ENCODE measurements at places on chromosomes 16 and 17.

DNA sequence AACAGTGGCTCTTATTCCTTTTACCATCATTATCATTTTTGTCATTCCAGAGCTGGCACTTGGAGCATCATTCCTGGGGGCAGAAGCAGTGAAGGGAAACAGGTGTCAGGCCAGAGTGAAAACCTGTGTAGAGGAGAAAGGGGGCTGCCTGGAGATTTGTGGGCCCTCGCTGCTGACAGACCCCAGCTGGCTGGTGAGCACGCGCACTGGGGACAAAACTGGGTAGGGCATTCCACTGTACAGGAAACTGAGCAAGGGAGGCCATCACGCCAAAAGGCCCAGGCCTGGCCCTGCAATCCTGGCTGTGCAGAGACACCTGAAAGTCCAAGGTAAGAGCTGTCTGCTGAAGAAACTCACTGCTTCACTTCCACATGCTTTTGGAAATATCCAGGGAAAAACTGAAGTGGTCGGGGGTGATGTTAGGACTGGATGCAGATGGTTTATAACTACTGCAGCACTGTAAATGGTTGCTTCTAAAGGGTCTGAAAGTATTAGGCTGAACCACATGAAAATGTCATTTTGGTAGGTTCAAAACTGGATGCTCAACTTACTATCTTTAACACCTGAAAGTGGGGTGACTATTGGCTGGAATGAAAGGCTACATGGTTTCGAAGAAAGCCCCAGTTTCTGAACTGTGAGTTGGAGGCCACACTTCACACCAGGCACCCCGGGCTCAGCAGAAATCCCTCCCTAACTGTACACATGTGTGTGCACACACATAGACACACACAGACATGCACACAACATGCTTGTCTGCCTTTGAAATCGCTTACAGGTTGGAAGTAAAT is 225.0 kb downstream of the C16orf78 start:
- peak; percentile 65 for DNase-seq

GRCh38 chr17:74055508-74056160 is 147.8 kb upstream of the RPL38 start:
- DNase-seq, result no peak

GRCh38 chr17:42547698-42548069 is 5.0 kb upstream of the HSD17B1 start:
- no peak for DNase-seq

GRCh38 chr16:71460236-71460635 is 1.8 kb downstream of the ZNF23 start:
- no peak for DNase-seq

DNA sequence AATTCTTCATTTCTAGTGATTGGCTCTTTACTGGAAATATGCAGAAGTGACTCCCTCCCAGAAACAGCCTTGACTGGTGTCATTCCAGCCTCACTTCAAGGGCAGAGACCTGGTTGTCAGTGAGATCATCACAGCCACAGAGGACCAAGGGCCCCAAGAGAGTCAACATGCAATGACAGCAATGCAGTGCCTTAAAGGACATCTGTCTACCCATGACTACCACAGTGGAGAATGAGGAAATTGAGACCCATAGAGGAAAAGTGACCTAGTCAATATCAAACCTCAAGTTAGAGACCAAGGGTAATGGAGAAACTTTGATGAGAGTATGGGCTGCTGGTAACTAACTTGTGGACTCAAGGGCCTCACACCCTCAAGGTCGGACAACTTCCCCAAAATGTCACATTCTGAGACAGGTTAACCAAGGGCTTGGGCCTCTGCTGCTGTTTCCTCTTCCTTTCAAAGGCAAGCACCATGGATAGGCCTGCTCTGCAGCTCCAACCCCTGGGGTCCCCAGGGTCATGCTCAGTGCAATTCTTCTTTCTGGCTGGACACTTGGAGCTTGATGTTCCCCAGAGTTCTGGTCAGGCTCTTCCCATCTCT is 11.3 kb downstream of the NOG start:
- DNase-seq, result no peak

DNA sequence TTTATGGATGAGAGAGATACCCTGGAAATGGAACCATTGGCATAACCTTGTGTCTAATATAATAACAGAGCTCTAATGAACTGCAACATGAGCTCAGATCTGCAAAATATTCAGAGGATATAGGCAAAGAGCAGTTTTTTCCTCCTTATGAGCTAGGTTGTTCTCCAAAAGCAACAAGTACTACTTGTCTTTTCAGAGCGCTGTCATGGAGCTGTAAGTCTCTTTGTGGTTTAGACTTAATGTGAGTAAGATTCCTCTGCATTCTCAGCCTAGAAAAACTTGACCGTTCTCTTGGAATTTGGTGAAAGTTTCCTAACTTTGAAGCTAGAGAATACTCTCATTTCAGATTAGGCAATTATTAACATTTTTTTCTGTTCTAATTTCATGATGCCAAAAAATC is 85.2 kb downstream of the FTO start:
- no peak for DNase-seq

DNA sequence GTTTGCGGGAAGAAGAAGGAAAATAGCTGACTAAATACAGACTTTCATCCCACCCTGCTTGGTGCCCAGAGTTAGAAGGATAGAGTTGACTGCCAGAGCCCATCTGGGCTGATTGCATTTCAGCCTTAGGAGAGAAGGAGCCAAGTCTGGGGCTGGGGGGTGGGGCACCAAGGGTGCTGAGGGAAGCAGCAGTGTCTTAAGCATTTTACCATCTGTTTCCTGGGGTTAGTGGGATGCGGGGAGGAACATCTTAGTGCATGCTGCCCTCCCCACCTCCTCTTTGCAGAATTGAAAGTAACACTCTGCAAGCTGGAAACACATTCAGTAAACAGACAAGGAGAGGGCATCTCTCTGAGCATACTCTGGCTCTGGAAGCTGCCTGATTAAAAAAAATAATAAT is 1.5 kb upstream of the ARL5C start:
- DNase-seq, result no peak

- DNase-seq, result no peak
Observed at GRCh38 chr16:16118337-16118736, 105.0 kb downstream of the ABCC6 start.

DNA sequence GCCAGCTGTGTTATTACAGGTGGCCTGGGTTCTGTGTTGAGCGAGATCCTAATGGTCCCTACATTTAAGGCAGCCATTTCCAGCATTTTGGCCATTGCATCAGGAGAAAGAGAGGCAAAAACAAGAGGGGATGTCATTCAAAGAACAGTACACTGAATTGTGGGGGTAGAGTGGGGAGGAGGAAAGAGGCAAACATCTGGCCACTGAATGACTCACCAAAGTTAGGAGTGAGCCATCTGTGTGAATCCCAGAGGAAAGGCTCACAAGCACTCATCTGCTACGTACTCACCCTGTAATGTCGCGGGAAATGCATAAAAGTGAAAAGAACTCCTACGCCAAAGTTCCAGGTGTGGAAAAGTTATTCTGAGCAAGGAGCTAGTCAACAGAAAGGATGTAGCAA is 16.7 kb downstream of the KRABD2 start:
- DNase-seq, result no peak

DNA sequence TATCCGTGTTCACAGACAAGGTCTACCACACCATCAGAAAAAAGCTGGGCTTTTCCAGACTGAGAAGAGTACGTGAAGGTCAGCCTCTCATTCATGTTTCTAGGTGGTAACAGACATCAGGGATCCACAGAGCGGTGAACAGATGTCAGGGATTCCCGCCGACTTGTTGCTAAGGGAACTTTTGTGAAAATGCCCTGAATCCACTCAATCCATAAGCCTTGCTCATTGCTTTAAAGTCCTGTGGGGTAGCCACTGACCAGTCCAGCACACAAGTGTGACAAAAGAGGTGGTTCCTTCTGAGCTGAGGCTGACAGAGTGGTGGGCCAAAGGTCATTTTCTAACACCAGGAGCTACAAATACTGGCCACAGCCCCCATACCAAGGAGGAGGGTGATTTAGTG is 5.9 kb downstream of the GAS7 start:
- DNase-seq, result no peak

DNA sequence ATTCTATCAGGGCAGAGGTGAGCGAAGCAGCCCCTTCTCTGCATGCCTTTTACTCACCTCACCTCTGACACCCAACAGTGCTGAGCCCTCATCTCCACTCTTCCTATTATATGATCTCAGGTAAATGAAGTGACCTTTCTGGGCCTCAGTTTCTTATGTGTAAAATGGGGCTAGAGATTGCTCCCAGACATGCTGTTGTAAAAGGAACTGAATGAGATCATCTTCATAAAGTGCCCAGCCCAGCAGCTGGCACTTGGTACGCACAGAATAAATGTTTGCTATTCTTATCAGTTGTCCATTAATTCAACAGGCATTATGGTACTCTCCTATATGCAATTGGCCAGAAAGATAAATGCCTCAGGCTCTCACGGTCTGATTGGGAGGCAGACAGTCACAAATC is 4.5 kb upstream of the GALK1 start:
- no peak for DNase-seq

DNA sequence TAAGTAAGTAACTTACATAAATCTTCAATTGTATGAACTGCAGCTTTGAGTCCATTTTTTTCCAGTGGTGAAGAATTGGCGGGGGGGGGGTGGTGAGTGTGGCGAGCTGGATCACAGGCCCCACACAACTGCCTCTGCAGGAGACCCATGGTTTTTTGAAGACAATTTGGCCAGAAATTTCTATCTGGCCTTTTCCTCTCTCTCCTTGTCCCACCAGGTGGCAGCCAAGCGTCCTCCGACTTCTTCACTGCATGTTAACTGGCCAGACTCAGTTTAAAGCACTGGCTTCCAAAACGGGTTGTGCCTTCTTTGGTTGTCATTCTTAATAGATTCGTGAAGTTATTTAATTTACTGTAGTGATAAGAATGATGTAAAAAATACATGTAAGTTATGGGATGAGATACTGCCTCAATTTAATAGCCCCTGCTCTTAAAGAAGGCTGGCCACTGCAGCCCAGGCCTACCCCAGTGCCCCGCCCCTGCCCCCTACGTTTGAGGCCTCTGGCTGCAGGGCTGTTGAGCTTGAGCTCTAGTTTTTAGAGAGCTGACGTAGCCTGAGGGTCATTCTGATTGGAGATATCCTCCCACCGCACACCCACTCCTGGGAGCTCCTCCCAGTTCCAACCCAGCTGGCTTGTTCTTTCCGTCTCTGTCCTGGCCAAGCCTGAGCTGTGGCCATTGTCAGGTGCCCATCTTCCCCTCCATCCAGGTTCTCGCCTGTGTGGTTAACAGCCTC is 36.4 kb downstream of the AKAP1 start:
- DNase-seq, result no peak

- no peak for DNase-seq
Observed at GRCh38 chr17:258906-259305, 77.5 kb upstream of the DOC2B start.

DNA sequence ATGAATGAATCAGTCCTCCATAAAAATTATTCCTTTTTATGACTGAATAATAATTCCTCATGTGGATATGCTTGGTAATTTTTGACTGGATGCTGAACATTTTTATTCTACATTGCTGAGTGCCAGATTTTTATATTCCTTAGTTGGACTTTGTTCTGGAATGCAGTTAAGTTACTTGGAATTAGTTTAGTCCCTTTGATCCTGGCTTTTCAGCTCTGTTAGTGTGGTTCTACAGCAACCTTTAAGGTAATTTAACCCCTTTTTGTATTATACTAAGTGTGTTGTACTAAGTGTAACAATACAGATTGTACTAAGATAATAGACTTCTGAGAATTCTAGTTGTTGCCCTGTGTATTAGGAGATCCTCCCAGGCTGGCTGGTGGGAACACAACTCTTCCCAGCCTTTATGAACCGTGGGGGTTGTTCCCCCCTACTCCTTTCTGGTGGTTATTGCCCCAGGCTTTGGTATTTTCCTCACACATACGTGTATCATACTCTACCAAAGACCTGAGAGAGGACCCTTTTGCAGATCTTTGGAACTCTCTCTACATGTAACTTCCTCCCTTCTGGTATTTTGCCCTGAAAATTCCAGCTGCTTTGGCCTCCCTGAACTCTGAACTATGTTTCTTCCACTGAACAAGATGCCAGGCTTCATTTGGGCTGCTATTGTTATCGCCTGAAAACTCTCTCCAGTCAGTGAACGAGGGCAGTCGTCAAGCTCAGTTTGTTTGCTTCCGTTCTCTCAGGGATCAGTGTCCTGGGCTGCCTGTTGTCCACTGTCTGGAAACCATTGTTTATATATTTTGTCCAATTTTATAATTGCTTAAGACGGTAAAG is 30.5 kb downstream of the TANGO6 start:
- no peak for DNase-seq

GRCh38 chr16:67504031-67505021 is 21.0 kb upstream of the AGRP start:
- no peak for DNase-seq

DNA sequence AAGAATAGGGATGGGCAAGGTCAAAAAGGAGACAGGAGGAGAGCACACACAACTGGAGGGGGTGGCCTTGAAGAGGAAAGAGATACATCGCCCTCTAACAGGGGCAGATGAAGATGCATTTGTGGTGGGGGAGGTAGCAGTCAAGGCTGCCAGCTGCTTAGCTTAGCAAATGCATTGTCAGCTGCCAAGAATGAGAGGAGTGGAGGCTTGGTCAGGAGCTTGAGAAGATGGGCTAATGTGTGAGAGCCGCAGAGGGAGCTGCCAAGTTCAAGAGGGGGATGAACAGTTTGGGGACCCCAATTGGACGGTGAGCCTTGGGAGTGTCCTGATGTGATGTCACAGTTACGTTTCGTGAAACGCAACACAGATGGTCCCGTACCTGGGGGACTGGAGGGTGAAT is 28.9 kb upstream of the GNA13 start:
- DNase-seq, result no peak

GRCh38 chr16:69463876-69464275 is 39.5 kb downstream of the CYB5B start:
- no peak for DNase-seq

GRCh38 chr17:66714046-66715023 is 120.6 kb upstream of the CACNG5 start:
- DNase-seq, result peak; percentile 74

DNA sequence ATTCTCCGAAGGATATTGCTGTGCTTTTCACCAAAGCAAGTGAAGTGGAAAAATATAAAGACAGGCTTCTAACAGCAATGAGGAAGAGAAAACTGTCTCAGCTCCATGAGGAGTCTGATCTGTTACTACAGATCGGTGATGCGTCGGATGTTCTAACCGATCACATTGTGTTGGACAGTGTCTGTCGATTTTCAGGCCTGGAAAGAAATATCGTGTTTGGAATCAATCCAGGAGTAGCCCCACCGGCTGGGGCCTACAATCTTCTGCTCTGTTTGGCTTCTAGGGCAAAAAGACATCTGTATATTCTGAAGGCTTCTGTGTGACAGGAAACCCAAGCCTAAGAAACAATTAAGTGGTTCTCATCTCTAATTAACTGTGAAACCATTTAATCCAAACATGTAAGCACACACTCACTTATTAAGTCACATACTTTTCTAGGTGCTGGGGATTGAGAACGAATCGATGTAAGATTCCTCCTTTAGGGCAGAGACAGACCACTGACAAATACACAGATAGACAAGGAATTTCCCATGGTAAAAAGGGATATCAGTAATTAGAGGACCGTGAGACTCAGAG is 22.8 kb downstream of the SLFN5 start:
- no peak for DNase-seq

Data from vagina (tissue), 2 donors.